ENCODE measurements at places on chromosomes 4 and X.

- DNase-seq = no peak
Observed at GRCh38 chr4:88775529-88775928, 77.9 kb upstream of the NAP1L5 start.

GRCh38 chr4:158462611-158463010, 59.1 kb upstream of the RXFP1 start:
- DNase-seq = no peak

DNA sequence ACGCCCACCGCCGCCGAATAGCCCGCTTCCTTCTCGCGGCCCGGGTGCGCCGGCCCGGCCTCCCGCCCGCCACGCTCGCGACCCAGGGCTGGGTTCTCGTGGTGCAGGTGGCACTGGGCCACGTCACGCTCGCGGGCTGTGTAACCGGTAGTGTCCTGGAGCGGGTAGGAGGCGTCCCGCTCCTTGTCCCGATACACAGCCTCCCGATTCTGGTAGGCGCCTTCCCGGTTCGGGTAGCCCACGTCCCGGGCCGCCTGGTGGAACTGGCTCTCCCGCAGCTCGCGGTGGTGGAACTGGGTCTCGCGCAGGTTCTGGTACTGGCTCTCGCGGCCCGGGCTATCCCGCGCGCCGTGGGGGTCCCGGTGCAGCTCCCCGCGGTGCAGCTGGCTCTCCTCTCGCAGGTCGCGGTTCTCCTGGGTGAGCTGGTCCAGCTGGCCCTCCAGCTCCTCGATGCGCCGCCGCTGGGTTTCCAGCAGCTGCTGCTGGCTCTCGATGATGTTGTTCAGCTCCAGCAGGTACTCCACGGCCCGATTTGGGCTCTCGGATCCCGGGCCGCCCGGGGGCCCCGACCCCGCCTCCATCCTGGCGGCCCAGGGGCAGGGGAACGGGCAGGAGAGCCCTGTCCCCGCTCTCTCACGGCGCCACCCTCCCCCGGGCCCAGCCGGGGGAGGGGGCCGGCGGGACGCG, 39.3 kb upstream of the IQSEC2 start:
- DNase-seq = no peak

- no peak for DNase-seq
Observed at GRCh38 chr4:173793937-173794510, 264.0 kb upstream of the HAND2 start.

- DNase-seq = no peak
Observed at GRCh38 chr4:177297785-177298391, 11.8 kb upstream of the NEIL3 start.

- DNase-seq = no peak
Observed at GRCh38 chrX:56343664-56344063, 111.5 kb downstream of the KLF8 start.

- DNase-seq = no peak
Observed at GRCh38 chr4:47715716-47716416, 122.0 kb downstream of the CORIN start.

- DNase-seq = no peak
Observed at GRCh38 chr4:55507612-55508011, 39.1 kb downstream of the CLOCK start.

DNA sequence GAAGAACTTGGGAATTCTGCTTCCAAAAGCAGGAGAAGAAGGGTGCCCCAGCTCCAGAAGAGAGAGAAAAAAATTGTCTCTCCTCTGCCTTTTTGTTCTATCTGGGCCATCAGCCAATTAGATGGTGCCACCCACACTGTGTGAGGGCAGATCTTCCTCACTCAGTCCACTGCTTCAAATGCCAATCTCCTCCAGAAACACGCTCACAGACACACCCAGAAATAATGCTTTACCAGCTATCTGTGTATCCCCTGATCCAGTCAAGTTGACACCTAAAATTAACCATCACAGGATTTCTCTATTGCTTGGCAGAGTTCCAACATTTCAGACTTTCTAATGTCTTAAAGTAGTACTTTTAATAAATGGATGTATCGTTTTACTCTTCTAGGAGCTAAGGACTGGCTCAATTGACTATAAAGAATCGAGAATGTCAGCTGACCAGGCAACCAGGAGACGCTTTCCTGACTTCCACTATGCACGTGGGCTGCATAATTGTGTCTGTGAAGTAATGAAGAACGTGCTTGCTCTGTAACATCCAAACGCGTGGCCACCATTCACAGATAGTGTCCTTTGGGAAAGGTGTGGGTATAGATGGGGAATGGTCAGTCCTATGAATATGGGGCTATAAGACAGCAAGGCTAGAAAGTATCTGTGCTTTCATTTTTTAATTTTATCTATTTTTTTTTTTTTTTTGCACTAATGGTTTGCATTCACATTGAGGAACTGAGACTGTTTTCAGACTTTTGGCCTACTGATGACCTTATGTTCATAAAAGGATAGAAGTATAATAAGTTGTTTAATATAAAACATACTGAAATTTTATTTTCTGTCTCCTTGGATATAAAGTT, 9.9 kb upstream of the SMIM20 start:
- no peak for DNase-seq

- DNase-seq = no peak
Observed at GRCh38 chr4:14749910-14750309, 252.4 kb upstream of the CPEB2 start.

All from right hindlimb (tissue), 1 donor.